ENCODE measurements at places on chromosomes 16 and 17.

DNA sequence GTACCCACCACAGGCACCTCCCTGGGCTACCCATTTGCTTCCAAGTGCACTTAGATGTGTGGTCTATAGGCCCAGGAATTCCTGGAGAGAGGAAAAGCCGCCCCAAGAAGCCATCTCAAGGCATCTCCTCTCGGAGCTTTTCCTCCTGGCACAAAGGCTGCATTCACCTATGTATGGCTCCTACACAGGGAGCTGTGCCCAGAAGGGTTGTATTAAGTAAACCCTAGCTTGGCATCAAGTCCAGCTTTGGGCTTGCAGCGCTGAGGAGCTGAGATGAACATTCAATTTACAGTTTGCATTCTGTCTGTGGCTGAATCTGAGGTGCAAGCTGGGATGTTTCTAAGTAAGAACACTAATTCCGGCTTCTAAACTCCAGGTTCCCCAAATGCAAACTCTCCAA lies 81.3 kb downstream of the CDYL2 start:
- no peak for DNase-seq

DNA sequence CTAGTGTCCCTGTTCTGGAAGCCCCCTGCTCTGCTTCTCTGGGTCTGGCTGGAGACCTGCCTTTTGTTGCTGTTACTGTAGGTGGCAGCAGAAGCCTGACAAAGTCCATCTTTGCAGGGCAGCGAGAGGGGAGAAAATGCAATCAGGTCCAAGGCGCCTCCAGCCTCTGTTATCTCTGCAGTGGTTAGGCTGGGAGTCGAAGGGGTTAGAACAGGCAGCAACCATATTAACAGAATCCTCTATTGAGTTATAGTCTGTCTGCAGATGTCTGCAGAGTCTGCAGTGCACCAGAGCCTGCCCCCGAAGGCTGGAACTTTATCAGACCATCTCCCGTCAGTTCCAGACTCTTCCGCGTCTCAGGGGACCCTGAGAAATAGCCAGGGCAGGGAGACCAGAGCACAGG lies 404.9 kb upstream of the EEF2KMT start:
- no peak for DNase-seq

GRCh38 chr16:11526655-11527350 lies 59.9 kb downstream of the LITAF start:
- no peak for DNase-seq

GRCh38 chr17:77691216-77692085 lies 267.1 kb upstream of the TNRC6C start:
- no peak for DNase-seq

DNA sequence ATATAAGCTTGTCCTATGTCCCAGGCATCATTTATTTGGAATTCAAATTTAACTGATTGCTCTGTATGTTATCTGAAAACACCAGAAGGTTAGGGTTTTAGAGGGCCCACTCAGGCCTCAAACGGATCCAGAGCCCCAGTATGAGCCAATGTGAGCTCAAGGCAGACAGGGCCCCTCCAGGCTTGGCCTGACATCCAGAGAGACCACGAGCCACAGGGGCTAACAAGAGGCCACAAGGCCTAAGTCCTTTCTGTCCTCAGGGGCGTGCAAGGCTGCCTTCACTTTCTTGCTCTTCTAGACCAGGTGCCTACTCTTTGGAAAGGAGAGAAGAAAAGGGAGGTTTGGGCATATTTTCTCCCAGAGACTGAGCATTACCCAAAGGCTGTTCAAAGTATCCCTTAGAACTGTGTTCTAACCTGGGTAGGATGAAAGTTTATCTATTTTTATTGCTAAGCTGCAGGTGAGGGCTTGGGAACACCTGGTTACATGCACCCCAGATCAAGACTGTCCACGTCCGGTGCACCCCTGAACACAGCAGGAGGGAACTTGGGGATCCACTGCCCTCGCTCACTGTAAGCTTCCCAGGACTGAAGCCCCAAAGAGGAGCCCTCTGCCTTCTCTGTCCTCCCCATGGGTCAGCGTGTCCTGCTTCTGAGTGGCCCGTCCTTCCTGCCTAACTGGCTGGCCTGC lies 1.5 kb upstream of the ENGASE start:
- DNase-seq: no peak

DNA sequence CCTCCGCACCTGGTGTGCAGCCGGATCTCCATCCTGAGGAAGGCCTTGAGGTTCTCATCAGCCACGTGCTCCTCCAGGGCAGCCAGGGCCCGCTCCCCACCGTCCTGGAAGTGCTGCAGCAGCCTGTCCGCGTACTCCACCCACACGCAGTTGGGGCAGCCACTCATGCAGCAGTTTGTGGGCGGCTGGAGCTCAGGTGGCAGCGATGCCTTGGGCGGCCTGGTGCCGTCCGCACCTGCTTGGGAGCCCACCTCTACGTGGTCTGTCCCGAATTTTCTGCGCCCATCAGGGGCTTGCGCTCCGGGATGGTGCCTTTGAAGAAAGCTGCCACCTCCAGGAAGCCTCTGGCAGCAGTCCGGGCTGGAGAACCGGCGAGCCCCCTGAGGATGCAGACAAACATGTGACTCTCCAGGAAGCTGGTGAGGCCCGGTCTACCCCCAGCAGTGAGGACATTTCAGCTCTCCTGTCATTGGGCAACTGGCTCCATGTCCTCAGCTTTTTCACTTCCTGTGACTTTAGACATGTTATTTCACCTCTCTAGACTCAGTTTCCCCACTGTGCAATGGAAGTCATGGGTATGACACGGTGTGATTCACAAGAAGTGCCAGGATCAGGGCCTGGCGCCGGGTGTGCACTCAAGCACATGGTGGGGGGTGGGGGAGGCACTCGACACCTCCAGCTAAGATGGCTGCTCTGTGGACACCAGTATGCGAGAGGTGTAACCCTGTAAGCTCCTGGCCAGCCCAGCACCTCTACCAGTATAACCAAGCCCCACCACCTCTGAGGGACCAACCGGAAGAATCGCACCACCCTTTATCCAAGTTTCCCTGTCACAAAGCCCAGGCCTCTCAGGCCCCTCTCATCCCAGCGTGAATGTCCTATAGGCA lies 957 bp downstream of the OXLD1 start:
- DNase-seq: peak; percentile 33

DNA sequence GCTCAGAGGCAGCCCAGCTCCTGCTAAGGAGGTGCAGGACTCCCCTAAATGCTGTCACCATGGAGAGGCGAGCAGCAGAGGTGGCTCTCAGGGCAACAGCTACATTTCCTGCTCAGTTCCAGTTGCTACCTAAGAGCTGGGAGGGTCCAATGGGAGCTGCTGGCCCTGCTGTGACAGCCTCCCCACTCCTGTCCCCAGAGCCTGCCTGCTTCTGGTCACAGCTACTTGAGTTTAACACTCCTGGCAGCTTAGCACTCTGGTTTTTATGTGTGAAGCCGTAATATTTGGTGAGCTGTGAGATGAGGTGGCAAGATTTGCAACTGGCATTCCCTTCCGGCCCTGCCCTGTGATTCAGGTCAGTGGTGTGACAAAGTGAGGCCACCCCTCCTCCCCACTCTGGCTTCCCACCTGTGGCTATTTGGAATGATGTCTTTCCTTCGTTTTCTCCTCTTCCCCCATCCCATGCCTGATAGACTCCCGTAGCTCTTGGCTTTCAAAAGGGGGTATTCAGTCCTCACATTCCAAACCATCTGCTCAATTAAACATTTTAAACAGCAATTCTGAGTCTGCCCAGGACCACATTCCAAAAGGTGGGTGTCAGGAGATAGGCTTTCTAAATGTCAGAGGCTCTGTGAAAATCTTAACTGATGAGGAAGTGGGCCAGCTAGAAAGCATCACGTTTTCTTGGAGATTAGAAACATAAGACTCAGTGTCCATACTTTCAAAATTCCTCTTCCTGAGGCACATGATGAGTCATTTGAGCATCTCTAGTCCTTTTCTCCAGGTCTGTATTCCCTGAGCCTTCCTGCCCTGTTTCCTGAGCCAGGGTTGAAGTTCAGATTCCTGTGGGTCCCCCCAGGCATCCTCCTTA lies 42.6 kb upstream of the SKAP1 start:
- DNase-seq: no peak

DNA sequence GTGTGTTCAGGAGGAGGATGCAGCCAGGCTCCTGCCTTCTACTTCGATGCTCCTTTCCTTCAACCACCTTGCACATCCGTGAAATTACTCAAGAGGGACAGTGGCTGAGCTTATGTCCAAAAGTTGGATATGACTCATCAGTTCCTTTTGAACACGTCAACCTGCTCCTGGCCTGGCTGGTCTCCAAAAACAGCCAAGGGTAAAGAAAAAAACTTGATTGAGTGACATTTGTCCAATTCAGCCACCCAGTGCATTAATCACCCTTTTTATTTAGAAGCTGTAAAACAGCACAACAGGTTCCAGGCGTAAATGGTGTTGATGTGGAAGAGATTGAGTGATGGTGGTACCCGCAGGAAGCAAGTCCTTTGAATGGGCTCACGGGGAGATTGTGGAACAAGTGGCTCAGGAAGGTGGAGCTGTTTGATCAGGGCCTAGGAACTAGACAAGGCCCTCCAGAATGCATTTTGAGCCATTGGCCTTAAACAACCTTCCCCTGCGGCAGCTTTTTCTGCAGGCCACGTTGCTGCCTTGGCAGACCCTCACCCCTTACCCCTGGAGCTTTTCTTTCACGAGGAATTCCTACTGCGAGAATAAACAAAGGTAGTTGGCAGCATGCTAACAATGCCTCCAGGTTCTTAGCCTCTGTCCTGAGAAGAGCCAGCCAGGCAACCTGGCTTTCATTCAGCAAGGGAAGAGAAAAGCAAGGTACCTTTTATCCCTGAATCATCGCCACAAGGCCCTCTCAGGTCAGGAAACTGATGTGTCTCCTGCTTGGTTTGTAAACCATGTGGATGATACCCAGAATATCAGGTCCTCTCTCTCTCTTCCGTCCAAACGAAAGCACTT lies 173.3 kb upstream of the CACNG5 start:
- no peak for DNase-seq

- DNase-seq: no peak
Observed at GRCh38 chr17:78832541-78832810, 8.1 kb downstream of the USP36 start.

DNA sequence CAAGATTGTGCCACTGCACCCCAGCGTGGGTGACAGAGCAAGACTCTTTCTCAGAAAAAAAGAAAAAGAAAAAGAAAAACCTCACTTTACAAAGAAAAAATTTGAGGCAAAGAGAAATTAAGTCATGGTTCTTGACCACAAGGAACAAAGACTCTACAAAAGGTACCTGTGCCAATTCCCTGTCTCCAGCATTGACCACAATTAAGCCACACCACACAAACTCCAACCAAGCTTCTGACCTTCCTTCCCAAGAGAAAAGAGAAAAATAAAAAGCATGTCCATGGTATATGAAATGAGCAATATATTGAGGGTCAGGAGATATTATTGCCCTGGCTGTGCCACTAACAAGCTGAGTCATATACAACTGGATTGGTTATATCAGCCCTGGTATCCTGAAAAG lies 146.3 kb upstream of the NOG start:
- no peak for DNase-seq

GRCh38 chr17:42438600-42439567 lies 15.8 kb upstream of the CAVIN1 start:
- DNase-seq: no peak

DNA sequence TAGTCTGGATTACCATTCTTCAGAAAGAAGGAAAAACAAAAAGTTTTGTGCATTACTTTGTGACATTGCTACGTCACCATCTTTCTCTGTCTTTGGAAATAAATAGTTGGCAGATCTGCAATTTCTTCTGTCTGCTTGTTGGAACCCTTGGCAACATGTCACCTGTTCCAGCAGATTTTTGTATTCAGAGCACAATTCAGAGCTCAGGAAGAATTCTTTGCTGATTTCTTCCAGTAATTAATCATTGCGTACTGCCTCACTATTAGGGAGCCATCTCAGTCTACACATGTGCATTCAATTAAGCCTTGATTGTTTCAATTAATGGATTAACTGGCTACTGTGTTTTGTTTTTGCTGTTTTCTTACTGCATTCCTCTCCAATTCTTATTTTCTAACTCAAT lies 467.2 kb downstream of the CDH8 start:
- no peak for DNase-seq

DNA sequence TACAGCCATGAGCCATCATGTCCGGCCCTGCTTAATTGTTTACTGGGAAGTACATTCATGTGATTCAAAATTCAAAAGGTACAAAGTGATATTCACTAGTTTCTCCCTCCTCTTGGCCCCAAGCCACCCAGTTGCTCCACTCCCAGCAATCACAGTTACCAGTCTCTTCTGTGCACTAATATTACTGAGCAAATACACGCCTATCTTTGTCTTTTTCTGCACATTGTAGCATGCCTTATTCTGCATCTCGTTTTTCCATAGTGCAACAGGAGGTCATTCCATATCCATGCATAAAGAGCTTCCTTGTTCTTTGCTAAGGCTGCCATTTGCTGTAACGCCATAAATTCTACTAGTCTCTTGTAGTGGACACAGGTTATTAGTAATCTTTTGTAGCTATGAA lies 2.2 kb upstream of the ALOX15 start:
- no peak for DNase-seq

DNA sequence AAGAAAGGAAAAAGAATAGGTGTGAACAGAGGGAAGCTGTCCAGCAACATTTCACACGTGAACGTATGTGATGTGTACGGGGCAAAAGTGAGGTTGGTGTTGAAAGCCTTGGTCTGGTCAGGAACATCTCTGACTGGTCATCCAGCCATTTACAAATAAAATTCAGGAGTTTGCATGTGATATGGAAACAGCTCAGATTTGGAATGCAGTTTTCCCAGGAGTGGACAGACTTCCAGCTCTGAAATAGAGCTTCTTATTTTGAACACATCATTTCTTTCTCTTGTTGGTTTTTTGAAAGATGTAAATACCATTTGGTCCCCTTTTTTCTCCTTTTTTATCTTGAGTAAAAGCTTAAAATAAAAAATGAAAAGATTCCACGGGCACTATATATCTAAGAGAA lies 566.2 kb upstream of the ZFHX3 start:
- DNase-seq: no peak

DNA sequence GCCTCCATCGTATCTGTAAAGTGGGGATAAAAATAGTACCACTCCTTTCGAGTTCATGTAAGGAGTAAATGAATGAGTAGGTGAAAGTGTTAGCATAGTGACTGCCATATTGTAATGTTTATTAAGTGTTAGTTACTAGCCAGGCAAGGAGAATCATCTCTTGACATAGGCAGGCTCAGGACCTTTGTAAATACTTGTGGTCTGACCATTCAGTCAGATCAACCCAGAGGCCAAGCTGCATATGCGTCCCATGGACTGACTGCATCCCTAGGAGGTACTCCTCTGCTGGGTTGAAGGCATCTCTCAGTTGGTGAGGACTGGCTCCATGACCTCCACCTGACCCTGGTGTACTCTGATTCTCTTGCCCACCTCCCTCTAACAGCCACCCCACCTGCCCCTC lies 40.5 kb upstream of the CDRT4 start:
- no peak for DNase-seq

GRCh38 chr16:9014389-9014788 lies 50.7 kb upstream of the USP7 start:
- DNase-seq: no peak

GRCh38 chr17:54680410-54680809 lies 220.2 kb upstream of the TOM1L1 start:
- DNase-seq: no peak

GRCh38 chr16:2038382-2039231 lies 9.0 kb downstream of the NTHL1 start:
- no peak for DNase-seq

GRCh38 chr16:64718486-64718885 lies 403.4 kb downstream of the CDH11 start:
- DNase-seq: no peak

Data from stimulated activated CD8-positive, alpha-beta memory T cell treated with anti-CD3 and anti-CD28 coated beads, Interleukin-4, amount 100 ng/mL, for 4 hours (primary cell).